ENCODE measurements at places on chromosomes 1 and 21.
A peak's percentile ranks its signal among the peaks of the same experiment; 100 is the strongest.

- no peak for DNase-seq
Measured at GRCh38 chr1:50977575-50978143, 7.6 kb downstream of the CDKN2C start.

DNA sequence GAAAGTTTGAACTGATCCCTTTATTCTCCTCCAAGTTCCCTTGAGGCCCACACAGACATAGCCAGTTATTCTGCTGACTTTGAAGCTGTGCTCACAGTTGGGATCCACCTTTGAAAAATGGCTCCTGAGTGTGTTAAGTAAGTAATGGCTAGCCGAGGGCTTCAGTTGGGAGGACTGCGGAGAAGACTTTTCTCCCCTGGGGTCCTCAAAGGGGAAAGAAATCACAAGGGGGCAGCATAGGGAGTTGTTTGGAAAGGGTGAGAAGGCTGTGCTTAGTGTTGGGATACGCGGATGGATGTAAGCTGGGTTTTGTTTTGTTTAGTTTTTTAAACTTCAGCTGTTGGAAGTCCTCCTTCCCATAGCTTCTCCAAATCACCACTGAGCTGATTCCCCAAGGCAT is 8.3 kb downstream of the PGM1 start:
- no peak for DNase-seq

DNA sequence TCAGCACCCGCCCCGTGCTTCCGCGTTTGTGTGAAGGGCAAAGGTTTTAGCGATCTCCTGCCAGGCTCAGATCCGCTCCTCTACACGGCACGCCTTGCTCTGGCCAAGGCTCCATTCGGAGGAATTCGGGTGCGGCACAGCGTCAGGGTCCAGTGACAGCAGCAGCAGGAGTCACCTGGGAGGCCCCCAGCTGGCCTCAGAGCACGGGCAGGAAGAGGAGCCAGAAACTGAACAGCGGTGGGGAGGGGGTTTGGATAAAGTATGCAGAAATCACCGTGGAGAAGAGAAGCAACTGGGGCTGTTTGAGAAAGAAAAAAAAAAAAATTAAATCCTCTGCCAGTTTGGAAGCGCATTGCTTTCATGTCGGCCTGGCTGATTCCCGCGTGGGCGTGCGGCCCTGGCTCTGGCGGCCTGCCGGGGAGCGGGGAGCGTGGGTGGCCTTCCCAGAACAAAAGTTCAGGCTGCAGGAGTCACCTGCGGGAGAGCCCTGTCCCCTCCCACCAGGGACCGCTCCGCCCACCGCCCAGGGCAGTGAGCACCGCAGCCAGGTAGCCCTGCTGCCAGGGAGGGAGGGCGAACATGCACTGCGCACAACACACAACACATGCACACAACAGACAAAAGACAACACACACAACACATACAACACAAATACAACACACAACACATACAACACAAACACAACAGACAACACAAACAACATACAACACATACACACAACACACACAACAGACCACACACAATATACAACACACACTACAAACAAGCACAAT is 107.6 kb downstream of the ETS2 start:
- peak; percentile 53 for DNase-seq

DNA sequence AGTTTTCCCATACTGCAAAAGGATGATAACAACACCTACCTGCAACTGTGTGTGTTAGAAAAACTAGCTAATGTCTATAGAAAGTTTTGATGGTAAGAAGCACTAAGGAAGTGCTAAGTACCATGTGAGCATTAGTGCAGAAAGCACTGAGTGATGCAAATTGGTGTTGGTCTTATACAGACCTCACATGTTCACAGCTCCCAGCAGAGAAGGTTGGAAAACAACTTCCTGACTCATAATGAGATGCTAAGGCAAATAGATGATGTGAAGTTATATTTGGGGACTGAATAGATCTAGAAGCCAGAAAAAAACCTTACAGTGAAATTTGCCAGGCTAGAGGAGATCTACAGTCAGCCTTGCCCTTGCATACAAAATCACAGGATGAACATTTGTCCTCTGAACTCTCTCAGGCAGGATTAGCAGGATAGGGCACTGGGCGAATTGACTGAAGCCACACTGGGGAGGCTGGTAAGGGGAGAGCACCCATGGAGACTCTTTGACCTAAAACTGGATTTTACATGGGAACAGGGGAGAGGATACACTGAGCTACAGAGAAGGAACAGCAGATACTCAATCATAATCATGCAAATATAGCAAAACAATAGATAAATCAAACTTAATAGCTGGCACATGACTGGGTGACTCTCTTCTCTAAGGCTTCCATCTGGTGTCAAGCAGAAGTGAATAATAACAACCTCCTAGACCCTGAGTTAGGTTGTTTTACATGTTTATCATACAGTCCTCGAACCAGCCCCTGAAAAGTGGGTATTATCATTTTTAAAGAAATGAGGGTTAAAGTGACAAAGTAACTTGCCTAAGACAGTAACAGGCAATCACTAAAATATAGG is 61.3 kb downstream of the ASTN1 start:
- no peak for DNase-seq

DNA sequence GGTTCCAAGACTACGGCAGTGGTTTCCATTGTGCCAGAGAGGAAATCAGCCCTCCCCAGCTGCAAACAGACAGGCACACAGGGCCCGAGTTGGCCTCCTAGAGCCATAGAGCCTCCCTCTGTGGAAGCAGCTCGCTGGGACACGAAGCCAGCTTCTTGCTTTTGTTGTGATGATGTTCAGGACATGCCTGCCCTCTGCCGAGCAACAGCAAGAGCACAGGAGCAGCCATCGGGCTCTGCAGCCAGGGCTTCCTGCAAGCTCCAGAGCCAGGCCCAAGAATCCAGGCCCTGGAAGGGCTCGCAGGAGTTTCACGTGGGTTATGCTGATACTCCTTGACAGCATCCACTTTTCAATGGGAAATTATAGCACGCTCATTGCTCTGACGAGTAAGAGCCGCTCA is 18.5 kb downstream of the NPHP4 start:
- no peak for DNase-seq

DNA sequence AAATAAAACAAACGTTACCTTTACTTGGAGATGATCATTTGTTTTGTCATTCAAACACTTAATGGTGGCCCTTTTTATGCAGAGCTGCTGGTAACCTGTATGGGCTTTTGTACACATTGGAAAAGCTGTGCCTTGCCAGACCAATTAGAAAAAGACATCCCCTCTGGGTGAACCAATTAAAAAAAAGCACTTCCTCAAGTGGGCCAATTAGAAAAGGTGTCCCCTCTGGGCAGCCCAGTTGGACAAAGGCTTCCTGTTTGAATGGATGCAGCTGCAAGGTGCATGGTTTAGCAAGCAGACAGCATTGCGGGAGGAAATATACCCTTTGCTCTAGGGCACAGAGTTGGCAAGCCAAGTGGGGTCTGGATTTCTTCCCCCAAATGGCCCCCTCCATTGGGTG is 21.6 kb downstream of the HUNK start:
- DNase-seq = no peak

- DNase-seq = peak; percentile 32
Measured at GRCh38 chr1:202154766-202155477, 5.5 kb downstream of the PTPN7 start.

- no peak for DNase-seq
Measured at GRCh38 chr1:233695901-233696300, 82.0 kb downstream of the KCNK1 start.

DNA sequence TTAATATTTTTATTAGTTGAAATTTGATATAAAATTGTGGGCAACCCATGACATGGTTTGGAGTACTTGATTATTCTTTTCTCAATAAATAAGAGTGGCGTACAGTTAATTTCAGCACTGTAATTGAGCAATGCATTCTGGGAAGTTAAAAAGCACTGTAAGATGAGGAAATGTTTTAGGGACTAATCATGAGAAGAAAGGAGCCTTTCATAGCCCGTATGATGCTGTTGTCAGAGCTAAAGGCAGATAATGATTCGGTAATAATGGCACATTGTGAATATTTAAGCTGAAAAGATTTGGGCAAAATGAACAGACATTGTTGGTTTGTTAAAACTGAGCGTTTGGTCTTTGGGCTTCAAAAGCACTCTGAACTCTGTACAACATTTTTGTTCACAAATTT is 139.3 kb downstream of the NFIA start:
- no peak for DNase-seq

- no peak for DNase-seq
Measured at GRCh38 chr1:230842801-230843200, 25.5 kb downstream of the C1orf198 start.

GRCh38 chr1:46646844-46647243 is 21.3 kb downstream of the ATPAF1 start:
- DNase-seq = no peak

DNA sequence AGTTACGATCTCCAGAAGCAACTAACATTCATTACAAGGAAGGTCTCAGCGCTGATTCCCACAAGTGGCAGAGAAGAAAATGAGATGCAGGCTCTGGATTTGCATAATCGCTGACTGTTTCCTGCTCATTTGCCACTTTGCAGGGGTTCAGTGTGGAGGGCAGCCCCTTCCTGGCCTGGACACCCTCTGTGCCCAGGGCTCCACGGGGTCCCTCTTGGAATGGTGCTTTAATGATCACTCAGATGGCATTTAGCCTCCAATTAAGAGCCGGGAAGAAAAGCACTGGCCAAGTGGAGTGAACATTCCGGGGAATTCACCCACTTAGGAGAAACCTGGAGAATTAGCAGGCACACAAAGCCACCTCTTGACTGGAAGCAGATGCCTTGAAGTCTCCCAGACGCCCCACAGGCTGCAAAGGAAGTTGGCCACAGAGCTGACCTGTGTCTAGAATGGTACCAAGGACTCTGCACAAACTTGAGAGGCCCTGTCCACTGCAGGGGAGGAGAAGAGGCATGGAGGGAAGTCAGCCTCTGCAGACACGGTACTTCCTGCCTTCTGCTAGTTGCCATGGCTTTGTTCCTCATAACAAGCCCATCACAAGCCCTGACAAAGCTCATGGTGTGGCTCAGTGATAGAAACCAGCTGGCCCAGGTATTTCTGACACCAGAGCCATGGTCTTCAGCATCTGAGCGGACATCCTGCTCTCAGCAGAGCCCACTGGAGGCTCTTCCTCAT is 157.2 kb downstream of the KAZN start:
- no peak for DNase-seq

DNA sequence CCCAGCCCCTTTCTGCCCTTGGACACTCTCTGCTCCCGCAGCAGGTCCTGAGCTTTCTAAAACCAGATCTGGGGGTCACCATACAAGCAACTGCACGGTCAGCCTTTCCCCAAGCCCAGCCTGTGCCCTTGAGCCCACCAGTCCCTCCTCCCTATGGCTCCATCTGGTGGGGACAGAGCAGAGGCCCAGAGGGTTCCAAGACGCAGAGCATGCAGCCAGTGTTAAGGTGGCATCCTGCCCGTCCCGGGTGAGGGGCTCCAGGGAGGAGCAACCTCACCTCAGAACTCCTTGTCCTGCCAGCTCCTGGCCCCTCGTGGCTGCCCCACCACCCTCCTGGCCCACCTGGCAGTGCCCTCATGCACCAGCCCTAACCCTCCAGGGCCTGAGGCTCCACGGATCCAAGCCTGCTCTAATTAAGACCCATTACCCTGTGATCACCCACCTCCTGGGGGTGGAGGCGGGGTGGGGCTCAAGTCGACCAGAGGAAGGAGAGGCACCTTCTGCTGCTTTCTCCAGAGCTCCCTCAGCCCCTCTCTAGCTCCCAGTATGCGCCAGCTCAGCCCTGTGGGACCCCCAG is 8.5 kb downstream of the CHD5 start:
- DNase-seq = no peak

GRCh38 chr21:40901691-40902090 is 54.7 kb upstream of the DSCAM start:
- DNase-seq = no peak

GRCh38 chr21:21290751-21291150 is 292.5 kb downstream of the NCAM2 start:
- no peak for DNase-seq

GRCh38 chr1:78419309-78419708 is 71.5 kb upstream of the PTGFR start:
- no peak for DNase-seq

GRCh38 chr1:161198194-161198896 is 509 bp downstream of the ADAMTS4 start:
- DNase-seq = peak; percentile 38

GRCh38 chr1:16724718-16725438 is 15.4 kb upstream of the RNU1-4 start:
- DNase-seq = no peak

DNA sequence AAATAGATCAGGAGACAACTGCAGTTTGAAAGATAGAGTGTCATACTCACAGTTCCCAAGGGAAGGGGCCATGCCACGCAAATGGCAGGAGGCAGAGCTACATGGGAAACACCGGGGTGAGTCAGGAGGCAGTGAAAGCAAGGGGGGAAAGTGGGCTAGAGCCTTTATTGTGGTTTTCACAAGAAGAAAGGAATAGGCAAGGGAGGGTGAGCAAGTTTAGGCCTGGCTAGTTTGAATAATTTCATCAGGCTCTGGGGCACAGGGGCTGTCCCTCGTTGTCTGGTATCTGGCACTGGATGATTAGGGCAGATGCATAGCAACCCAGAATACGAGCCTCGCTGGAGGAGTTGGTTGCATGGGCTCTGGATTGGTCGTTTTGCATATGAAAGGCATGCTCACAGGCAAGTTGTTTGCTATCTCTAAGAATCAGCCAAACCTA is 17.0 kb upstream of the ITLN2 start:
- DNase-seq = no peak

GRCh38 chr1:28173151-28173979 is 3.1 kb downstream of the PTAFR start:
- no peak for DNase-seq

DNA sequence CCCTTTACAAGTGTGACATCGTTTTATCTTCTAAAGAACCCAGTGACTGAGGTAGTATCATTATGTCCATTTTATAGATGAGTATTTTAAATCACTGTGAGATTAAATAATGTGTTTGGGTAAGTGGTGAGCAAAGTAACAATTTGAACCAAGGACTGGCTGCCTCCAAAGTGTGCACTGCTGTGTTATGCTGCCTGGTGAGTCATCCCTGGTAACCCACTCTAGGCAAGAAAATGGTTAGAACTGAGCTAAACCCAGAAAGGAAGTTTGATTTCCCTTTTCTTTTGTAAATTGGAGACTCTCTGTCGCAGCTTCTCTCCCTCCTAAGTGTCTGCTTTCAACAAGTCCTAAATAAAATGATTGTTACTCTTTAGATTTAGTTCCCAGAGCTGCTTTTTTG is 342.8 kb upstream of the KAZN start:
- no peak for DNase-seq

- no peak for DNase-seq
Measured at GRCh38 chr1:213666113-213666512, 321.7 kb upstream of the PROX1 start.

GRCh38 chr1:169928438-169929209 is 34.9 kb upstream of the SCYL3 start:
- no peak for DNase-seq

GRCh38 chr1:89640440-89640839 is 7.5 kb downstream of the LRRC8C start:
- no peak for DNase-seq

Measured in progenitor cell of endocrine pancreas (in vitro differentiated cells).